Fibroblast of lung (primary cell): ENCODE measurements at places on chromosomes 6 and 20.

GRCh38 chr6:30615958-30616810, 859 bp downstream of the PPP1R10 start:
- peaks cover 16% of the 10 kb centered on the region for H3K4me1 ChIP-seq
- peak overlapping the region; percentile 98 for H3K27ac ChIP-seq
- peak; percentile 30 for DNase-seq
- H3K36me3 ChIP-seq = peaks cover 7% of the 10 kb centered on the region

GRCh38 chr20:3738111-3739053, 5.9 kb downstream of the HSPA12B start:
- no peak for DNase-seq
- no peaks in the 10 kb centered on the region for H3K27me3 ChIP-seq
- no peaks in the 10 kb centered on the region for H3K36me3 ChIP-seq
- no peak overlapping the region for H3K27ac ChIP-seq
- H3K4me1 ChIP-seq = no peaks in the 10 kb centered on the region

- no peak overlapping the region for H3K4me3 ChIP-seq
- no peak for DNase-seq
- H3K36me3 ChIP-seq = no peaks in the 10 kb centered on the region
- H3K27ac ChIP-seq = no peak overlapping the region
- no peaks in the 10 kb centered on the region for H3K27me3 ChIP-seq
Observed at GRCh38 chr6:32703347-32703746, 36.9 kb upstream of the HLA-DQB1 start.

DNA sequence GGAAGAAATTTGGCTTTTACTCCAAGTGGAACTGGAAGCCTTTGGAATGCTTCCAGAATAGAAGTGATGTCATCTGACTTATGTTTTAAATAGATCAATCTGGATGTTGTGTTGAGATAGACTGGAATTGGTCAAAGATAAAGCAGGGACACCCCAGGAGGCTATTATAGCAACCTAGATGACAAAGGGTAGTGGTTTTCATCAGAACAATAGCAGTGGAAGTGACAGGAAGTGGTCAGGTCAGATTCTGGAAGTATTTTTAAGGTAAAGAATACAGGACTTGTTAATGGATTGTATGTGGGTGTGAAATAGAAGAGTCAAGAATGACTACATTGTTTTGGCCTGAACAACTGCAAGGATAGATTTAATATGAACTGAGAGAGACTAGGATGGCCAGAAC, 191.4 kb downstream of the ADGRB3 start:
- no peaks in the 10 kb centered on the region for H3K36me3 ChIP-seq
- DNase-seq = peak; percentile 15
- no peaks in the 10 kb centered on the region for H3K4me1 ChIP-seq
- H3K4me3 ChIP-seq = no peak overlapping the region
- H3K27me3 ChIP-seq = no peaks in the 10 kb centered on the region

DNA sequence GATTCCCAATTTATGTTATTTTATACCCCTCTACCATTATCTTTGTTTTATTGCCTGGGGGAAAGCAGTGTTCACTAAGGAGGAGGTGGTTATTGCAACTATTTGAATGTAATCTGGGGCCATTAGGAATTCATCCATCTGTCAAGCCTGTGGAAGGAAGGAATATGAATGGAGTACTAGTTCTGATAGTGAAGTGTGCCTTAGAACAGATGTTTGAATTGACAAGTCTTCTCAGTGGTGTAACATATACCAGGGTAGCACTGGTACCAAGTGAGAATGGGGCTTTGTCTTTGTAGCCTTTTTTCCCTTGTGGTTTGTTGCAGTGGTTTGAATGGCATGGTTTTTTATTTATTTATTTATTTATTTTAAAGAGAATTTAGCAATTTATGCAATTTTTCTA, 27.9 kb upstream of the HDAC2 start:
- H3K36me3 ChIP-seq = no peaks in the 10 kb centered on the region
- H3K27ac ChIP-seq = no peak overlapping the region
- no peak for DNase-seq
- no peaks in the 10 kb centered on the region for H3K27me3 ChIP-seq
- no peak overlapping the region for H3K4me3 ChIP-seq
- peaks cover 17% of the 10 kb centered on the region for H3K4me1 ChIP-seq
